ENCODE measurements at places on chromosomes 3 and 15.

- no peak for DNase-seq
These were observed 26.5 kb upstream of the UTS2B start for GRCh38 chr3:191356631-191357439.

- no peak for DNase-seq
These were observed 101.9 kb downstream of the TNIK start for GRCh38 chr3:171358181-171358880.

DNA sequence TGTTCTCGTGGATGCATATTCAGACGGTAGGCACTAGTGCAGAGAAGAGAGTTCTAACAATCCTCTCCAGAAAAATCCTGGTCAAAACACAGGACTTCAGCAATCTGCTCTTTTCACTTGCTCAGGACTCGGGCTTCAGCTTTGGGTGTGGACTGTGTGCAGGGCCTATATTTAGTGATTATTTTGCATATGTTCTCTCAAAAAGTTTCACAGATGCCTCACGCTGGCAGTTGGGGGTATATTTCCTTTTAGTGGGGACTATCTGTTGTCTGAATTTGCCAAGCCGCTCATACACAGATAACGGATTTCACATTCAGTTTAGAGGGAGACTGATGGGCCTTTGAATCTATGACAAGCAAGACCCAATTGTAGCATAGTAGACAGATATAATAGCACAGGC, 54.4 kb upstream of the LRRN1 start:
- DNase-seq: no peak

GRCh38 chr15:29107971-29108645, 161.5 kb downstream of the NSMCE3 start:
- DNase-seq: no peak

GRCh38 chr3:172511783-172512762, 11.2 kb downstream of the TNFSF10 start:
- peak; percentile 31 for DNase-seq

DNA sequence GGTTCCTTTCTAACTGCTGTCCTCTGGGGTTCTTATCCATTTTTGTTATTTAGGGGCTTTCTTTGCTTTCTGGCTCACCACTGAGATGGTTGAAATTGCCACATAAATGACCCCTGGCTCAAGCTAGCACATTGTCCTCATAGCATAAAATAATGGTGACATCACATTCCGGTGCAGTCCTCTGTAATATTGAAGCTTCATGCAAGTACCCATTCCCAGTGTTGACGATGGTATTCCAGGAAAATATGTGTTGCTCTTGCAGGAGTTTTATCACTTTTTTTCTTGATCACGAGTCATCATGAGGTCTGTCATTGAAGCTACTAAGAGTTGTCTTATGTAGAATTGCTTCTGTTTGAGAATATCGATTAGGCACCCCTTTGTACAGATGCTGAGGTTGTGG, 56.1 kb downstream of the CRTC3 start:
- no peak for DNase-seq

DNA sequence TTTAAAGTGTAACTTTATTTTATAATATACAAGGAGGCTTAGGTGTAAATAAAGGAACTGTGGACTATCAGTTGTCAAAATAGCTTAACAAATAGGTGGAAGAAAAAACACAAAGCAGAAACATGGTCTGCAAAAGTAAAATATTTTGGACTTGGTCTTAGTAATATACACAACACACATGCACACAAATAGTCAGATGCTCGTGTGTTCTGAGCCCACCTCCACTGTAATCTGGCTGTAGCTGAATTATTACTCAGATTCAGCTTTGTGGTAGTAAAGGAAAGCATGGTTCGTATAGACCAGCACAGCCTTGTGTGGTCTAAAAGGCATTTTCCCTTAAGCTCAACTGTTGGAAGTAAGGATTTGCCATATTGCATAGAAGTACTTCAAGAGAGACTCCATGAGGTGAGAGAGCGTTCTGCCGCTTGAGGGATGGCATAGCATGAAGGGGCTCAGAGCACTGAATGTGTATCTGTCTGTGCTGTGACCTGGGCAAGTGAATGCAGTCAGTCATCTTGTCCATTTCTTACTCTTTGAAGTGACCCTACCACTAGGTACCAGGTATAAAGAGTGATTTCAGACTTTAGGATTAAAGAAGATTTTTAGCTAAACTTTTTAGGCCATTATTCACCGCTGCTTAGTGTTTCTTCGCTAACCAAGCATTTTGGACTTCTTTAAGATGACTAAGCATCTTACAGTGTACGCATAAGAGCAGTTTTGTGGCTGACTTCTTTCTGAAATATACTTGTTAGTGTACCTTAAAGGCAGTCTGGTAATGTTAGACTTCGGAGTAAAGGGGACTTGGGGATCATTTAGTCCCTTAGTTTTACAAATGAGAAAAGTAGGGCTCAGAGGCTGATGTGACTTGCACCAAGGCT, 15.2 kb downstream of the TPM1 start:
- no peak for DNase-seq

DNA sequence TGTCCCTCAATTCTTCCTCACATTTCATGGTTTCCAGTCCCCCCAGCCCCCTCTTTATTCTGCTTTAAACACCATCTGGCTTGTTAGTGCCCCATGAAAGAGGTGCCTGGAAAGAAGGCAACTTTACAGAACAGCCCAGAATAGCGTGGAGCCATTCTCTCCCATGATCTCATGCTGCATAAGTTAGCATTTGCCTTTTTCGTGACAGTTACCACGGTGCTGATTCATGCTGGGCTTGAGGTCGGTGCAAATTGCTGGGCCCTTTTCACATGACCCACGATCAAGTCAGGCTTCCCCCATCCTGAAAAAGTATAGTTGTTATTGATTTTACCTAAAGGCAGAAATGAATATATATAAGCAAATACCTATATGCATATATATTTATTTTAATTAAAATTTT, 29.6 kb downstream of the SQOR start:
- DNase-seq: no peak

DNA sequence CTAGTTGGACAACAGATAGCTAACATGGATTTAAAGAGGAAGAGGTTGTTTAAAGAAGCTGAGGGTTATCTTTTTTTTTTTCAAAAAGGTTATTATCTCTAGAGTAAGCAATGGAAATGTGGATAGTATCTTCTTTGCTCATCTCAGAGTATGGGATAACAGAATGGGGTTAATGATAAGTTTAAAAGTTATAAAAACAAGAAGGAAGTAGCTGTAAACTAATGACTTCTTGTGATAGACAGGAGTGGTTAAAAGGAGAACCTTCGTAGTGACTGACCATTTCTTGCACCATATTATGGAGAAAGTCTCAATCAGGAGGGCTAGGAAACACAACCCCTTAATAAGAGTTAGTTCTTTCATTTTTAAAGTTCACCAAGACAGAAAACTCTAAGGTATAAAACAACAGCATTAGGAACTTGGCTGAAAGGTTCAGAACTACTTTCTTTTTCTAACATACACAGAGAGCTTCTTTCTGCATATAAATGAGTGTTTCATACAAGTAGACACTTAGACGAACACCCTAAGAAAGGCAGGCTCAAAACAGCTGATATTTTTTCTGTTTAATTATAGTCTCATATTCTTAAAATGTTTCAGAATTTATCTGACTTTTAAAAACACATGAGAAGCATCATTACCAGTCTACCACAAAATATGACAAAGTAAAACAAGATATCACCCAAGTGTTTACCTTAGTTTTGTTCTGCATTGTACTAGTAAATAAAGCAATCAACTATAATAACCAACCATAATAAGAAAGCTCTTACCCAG, 140.0 kb downstream of the MEIS2 start:
- DNase-seq: no peak

- DNase-seq: no peak
These were observed 57.1 kb downstream of the CCDC33 start for GRCh38 chr15:74293021-74293810.

DNA sequence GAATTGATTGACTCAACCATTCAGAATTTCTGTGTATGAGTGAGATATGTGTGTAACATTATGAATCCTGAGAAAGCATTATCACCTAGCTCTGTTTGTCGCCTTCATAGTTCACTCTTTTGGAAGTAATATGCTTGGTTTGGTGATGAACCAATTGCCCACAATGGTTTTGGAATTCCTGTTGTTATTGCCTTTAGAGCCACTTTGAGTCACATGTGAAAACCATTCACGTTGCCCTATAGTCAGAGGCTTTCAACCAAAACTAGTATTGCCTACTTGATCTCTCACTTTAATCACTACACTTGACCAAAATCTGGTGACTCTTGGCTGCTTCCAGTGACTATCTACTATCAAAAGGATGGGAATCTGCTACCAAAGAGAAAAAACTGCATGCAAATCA, 78.2 kb upstream of the FLNB start:
- DNase-seq: no peak

DNA sequence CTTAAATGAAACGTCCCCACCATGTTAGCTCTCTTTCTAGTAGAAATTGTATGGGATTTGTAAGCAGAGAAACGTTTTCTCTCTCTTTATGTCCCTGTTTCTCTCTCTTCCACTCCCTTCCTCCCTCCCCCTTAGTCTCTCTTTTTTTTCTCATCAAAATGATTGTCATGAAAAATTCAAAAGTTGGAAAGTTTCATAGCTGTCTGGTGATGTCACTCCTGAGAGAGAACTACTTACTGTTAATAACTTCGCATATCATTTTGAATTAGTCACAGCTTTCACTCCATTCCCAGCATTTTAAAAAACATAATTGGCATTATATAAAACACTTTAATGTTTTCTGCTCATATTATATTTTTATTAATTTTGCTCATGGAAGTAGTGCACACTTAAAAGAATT, 331.1 kb downstream of the C3orf38 start:
- DNase-seq: no peak

DNA sequence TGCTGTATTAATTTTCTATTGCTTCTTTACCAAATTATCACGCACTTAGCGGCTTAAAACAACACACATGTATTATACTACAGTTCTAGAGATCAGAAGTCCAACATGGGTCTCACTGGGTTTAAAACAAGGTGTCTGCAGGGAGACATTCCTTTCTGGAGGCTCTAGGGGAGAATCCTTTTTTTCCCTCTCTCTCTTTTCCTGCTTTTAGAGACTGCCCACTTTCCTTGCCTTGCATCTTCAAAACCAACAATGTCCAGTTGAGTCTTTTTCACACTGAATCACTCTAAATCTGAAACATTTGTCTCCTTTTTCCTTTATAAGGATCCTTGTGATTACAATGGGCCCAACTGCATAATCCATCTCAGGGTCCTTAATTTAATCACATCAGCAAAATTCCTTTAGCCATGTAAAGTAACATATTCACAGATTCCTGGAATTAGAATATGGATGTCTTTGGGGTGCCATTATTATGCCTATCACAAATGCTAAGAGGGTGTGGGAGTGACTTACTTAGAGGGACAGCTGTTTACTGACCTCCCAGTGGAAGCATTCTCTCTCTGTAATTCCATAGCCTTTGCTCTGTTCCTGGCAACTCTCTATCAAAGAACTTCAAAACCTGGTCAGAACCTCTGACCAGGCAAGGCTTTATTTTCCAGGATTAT, 21.8 kb downstream of the CD200 start:
- DNase-seq: no peak

DNA sequence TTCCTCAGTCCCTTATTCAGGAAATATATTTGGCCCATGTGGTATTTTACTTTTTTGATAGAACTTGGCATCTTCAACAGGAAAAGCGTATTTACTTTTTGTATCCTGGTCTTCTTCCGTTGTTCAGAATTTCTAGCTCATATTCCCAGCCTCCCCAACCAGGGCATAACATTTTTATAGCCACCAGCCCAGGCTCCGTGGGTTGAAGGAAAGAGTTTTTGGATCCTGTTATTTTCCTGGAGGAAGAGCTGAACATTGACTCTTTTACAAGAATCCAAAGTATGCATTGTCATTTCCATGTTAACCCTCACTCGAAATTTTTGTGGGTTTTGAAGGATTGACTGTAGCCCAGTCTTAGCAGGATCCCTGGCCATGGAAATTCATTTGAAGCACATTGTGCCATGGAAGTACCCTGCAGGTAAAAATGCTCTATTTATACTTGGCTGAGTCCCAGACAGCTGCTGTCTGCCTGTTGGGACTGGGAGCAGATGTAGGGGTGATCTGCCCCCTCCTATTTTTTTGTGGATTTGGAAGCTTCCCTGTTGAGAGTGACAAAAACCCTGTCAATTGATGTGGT, 98.8 kb downstream of the AKAP13 start:
- DNase-seq: no peak

GRCh38 chr3:2706144-2706835, 403.9 kb downstream of the IL5RA start:
- DNase-seq: no peak

- no peak for DNase-seq
These were observed 945 bp upstream of the PLA2G4F start for GRCh38 chr15:42157381-42157780.

DNA sequence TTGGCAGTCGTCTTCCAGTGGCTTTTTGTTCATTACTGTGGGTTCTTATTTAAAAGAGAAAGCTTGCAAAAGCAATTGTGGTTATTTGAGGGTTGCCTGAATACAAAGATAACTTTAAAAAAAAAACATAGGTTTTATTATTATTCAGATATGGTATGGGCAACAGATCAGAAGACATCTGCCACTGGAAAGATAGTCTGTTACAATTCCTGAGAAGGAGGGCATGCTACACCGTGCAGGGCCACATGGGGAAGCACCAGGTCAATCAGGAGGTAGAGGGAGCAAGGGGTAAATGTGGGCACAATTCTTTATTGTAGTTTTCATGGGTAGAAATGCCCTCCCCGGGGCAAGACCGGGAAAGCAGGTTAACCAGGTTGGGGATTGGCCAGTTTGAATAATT, 46.5 kb downstream of the BBS4 start:
- DNase-seq: no peak

- no peak for DNase-seq
These were observed 19.0 kb downstream of the ARL14 start for GRCh38 chr3:160695915-160696327.

- peak; percentile 89 for DNase-seq
These were observed 7.3 kb upstream of the TPM1 start for GRCh38 chr15:63035253-63035652.

DNA sequence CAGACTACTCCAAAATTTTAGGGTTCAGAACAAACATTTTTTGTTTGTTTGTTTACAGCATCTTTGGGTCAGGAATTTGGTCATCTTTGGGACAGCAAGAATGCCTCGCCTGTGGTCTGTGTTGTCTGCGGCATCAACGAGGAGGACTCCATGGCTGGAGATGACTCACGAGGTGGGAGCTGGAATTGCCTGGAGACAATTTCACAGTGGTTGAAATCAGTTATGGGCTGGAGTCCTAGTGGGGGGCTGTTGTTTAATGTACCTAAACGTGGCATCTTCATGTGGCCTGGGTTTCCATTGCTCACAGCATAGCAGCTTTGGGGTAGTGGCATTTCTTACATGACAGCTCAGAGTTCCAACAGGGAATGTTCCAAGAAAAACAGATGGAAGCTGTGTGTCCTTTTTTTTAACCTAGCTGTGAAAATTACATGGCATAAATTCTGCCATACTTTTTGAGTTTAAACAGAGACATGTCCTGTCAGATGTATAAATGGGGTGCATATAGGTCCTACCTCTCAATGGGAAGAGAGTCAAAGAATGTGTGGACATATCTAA, 507.3 kb upstream of the CBLB start:
- no peak for DNase-seq

GRCh38 chr3:170467571-170468147, 49.0 kb downstream of the CLDN11 start:
- DNase-seq: no peak

GRCh38 chr3:14377838-14378169, 24.6 kb upstream of the SLC6A6 start:
- no peak for DNase-seq

- DNase-seq: no peak
These were observed 224.8 kb upstream of the NANOGP8 start for GRCh38 chr15:35309886-35310285.

GRCh38 chr15:69976366-69976994, 121.2 kb downstream of the TLE3 start:
- no peak for DNase-seq

- DNase-seq: peak; percentile 73
These were observed 59.1 kb downstream of the CORO2B start for GRCh38 chr15:68637767-68638404.
